Activated T-helper 9 cell treated with anti-CD3 and anti-CD28 coated beads, Interleukin-2, amount 50 U/mL, for 16 hours (primary cell): ENCODE measurements at places on chromosomes 11 and 22.

DNA sequence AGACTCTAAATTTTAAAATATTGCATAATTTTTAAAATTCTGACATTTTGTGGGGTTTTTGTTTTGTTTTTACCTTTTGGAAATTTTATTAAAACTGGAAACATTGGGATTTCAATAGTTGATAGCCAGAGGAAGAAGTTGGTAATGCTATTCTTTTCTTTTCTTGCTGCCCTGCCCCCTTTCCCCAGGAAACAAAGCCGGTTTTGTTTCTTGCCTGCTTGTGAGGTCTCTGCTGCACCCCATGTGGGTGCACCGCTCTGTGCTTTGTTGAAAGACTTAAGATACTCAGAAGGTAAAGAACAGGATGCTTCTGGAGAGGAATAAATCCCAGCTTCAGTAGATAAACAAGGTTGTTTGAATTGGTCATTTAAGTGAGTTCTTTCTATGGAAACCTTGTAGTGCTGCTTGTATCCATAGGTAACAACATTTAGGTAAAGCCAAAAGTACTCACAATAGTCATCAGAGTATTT lies 87.5 kb downstream of the YAP1 start:
- no peak for DNase-seq

DNA sequence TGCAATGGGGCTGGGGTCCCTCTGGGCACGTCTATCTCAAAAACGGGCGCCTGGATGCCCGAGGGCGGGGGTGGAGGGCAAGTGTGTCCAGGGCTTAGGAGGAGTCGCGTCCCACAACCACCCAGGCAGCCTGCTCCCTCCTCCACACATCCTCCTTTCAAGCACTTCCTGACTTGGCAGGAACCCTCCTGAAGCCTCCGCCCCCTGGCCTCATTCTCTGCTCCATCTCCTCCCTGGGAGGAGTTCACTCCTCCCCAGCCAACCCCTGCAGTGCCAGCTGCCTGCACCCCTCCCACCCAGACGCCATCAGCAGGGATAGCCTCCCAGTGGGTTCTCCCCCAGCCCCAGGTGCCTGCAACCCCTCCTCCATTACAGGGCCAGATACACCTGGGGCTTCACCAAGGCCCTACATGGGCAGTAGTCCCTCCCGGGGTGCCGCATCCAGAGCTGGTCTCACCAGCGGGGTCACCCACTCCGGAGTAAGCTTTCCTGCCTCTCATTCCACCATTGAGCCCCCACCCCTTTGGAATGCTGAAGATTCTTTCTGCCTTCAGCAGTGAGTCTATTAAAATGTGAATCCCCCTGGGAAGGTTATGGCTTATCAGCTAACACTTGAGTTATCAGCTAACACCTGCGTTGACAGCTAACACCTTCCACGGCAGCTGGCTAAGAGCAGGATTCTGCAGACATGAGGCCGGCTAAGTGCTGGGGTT lies 24.4 kb downstream of the RTN4R start:
- peak; percentile 27 for DNase-seq

DNA sequence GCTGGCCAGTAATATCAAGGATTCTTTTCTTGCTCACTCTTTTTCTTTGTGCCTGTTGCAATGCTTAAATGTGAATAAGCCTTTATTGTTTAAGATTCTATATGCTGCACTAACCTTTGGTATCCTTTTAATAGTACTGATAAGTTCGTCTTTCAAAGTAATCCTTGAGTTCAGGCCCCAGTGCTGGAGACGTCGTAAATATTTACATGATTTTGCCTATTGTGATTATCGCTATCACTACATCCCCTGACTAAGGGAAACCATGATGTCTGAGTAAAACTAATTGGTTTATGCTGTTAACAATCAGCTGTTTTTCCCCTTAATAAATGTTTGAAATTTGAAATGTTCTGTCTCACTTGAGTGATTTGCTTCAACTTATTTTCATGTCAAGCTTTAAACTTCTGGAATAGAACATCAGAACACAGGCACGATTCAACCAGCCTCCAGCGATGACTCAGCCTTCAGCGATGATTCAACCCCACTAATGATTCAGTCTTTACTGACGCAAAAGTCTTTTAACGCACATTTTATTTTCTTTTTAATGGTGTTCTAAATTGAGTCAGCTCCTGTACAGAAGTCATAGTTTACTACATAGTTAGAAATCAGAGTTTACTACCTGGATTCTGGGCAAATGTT lies 3.9 kb downstream of the HTATIP2 start:
- peak; percentile 55 for DNase-seq

DNA sequence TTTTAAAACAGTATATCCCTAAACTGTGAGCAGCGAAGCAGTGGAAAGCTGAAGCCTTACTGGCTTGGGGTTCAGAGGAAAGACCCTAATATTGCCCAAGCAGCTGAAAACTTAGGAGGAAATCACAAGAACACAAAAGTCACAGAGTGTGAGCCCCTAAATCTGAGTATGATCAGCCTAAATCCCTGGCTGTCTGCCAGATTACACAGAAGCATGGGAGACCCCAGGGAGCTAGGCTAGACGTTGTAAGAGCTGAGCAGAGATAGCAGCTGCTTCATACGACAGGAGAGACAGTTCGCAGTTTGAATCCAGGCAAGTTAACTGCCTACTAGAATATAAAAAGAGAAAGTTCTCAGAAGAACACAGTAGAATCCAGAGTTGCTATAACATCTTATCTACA lies 81.2 kb downstream of the PACS1 start:
- DNase-seq = no peak

DNA sequence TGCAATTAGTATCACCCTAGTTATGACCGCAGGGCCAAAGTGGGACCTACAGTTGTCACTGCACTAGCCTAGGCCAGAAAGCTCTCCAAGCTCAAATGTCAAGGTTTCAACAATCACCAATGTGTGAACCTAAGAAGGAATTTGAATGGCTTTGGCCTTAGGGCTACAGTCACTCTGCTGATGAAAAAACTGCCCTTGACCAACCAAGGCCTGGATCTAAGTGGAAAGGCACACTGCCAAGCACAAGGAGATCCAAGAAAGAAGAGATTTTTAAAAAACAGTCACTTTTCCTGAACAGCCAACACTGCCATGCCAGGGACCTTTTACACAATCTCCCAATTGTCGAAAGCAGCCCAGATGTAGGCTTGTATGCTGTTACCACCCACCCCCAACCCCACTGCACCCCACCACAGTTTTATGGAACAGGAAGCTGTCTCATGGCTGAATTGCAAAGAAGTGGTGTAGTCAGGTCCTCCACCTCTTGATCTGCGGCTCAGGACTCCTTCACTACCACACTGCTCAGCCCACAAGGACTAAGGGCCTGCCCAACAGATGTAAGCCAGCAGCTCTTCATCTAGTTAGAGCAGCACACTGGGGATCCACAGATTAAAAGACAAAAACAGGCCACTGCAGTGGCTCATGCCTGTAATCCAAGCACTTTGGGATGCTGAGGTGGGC lies 32.9 kb downstream of the SMCO4 start:
- DNase-seq = no peak

DNA sequence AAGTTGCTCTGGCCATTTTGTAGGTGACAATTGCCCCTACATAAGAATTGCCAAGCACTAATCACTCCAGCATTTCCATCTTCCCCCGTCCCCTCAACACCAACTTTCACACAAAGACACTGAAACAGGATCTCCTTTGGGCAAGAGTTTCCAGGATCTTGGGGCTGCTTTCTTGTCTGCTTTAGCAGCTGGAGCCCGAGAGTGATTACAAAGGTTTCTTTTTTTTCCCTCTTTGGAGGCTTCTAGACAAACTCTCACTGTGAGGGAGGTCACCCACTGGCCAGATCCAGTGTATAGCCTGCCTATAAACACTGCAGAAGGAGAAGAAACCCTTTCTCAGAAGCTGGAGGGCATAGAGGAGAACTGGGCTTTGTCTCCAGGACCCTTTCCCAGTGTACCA lies 92.5 kb downstream of the APIP start:
- DNase-seq = no peak

GRCh38 chr11:104581246-104581980 lies 316.8 kb downstream of the CASP12 start:
- DNase-seq = no peak

GRCh38 chr11:69200331-69201065 lies 44.8 kb downstream of the SMIM38 start:
- DNase-seq = no peak

GRCh38 chr11:71381781-71382505 lies 66.2 kb downstream of the DHCR7 start:
- no peak for DNase-seq

- DNase-seq = no peak
Observed at GRCh38 chr11:20421946-20422345, 34.4 kb downstream of the PRMT3 start.

DNA sequence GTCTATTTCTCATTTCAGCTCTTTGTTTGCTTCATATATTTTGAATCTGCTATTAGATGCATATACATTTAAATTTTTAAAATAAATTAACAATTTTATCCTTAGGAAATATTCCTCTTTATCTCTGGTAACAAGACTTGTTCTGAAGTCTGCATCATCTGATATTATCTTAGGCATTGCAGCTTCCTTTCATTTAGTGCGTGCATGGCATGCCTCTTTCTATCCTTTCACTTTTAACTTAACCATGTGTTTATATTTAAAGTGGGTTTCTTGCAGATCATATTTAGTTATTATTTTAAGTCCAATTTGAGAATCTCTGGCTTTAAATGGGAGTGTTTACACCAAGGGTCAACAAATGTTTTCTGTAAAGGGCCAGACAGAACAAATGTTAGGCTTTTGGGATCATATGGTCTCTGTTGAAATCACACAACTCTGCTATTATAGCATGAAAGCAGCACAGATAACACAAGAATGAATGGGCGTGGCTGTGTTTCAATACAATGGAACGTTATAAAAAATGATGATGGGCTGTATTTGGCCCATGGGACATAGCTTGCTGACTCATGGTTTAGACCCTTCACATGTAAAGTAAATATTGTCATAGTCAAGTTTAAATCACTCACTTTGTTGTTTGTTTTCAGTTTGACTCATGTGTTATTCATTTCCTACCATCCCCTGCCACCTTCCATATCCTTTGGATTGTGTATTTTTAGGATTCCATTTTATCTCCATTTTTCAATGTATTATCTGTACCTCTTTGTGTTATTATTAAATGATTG lies 83.9 kb upstream of the SNX19 start:
- no peak for DNase-seq

GRCh38 chr11:130763087-130763980 lies 152.9 kb downstream of the SNX19 start:
- no peak for DNase-seq

DNA sequence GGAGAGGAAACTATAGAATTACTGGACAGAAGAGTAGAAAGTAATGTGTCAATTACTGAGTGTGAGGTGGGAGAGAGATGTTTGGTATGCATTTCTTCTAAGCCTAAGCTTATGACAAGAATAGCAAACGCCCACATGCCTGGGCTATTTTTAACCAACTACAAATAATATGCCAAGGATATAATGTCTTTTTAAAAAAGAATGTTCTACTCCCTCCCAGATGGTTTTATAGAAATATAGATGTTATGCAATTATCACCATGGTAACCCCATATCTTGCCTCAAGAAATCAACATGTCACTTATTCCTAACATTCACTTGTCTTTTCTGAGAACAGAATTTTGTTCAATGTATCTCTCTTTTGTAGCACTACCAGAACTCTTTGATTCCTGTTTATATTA lies 996.7 kb upstream of the CHORDC1 start:
- DNase-seq = no peak

GRCh38 chr11:10407749-10408685 lies 47.0 kb upstream of the AMPD3 start:
- DNase-seq = no peak

DNA sequence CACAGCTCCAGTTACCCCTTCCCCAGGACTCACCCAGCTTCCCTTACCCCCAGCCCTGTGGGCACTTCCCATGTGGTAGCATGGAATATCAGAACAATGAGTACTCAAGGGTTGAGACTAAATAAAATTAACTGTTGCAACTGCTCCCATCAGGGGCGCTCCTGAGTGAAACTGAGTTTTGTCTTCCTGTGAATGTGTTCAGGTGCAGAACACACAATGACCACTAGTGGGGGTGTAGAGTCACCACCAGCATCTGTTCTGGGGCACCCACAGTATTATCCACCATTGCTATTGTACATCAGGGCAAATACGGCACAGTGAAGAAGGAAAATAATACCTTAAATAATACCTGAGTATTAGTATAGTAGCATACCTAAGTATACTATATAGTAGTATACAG lies 689.7 kb downstream of the TBC1D22A start:
- DNase-seq = no peak

DNA sequence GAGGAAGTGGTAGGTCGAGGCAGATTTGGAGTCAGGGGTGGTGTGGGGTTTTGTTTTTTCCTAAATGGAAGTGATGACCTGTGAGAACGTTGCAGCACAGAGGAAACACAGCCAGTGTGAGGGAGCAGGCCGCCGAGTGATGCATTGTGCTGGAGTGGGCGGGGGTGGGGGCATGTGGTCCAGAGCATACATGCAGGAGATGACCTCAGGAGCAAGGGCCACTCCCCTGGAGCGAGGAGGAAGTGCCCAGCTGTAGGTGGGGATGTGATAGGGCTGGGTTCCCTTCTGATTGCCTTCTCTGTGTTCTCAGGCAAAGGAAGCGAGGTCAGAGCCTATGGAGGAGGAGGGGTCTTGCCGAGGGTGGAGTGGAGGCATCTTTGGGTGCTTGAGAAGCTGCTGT lies 81.4 kb downstream of the PPP6R3 start:
- no peak for DNase-seq

GRCh38 chr22:45969414-45969799 lies 7.6 kb downstream of the WNT7B start:
- no peak for DNase-seq

DNA sequence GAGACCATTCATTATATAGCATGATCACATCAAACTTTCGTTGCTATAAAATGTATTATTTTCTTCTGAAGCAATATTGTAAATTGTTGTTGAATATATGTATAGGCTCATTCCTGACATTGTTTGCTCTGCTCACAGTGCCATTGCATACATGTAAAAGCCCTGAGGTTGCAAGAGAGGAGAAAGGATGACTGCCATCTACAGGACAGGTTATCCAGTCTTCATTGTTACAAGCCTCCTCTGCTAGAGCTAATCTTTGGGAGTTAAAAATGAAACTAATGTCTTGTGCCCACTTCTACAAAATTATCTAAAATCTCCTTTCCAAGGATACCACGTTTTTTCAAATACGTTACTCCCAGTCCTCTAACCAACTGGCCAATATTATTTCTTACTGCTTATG lies 16.4 kb upstream of the OR5AL1 start:
- no peak for DNase-seq
